ENCODE measurements at places on chromosomes 7 and 10.

GRCh38 chr10:128373071-128373749 is 247.0 kb upstream of the MKI67 start:
- DNase-seq: no peak

DNA sequence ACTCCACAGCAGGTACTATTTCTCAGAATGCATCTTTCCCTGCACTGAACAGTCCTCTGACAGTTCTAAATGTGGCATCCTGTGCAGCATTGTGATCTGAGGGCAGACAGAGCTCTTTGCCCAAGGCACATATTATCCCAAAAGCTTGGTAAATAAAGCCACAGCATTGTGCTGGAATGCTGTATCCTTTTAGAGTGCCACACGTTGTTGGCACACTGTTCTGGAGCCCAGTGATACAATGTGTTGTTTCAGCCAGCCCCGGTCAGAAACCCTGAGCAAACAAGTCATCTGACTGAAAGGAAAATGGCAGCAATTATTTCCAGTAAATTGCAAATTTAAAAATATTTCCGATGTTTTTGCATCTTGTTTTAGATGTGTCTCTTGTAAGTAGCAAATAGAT is 45.4 kb downstream of the NAMPT start:
- DNase-seq: no peak

GRCh38 chr7:70835658-70836057 is 296.3 kb upstream of the GALNT17 start:
- no peak for DNase-seq

DNA sequence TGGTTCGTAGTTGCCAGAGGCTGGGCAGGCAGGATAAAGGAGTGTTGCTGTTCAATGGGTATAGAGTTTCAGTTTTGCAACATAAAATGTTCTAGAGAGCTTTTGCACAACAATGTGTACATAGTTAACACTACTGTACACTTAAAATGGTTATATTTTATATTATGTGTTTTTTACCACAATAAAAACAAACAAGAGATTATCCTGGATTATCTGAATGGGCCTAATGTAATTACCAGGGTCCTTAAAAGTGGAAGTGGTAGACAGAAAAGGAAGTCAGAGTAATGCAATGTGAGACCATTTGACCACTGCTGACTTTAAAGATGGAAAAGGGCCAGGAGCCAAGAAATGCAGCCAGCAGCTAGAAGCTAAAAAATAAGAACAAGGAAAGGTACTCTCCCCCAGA is 159.7 kb downstream of the SGMS1 start:
- no peak for DNase-seq

GRCh38 chr7:93165447-93165846 is 17.3 kb upstream of the SAMD9L start:
- no peak for DNase-seq

DNA sequence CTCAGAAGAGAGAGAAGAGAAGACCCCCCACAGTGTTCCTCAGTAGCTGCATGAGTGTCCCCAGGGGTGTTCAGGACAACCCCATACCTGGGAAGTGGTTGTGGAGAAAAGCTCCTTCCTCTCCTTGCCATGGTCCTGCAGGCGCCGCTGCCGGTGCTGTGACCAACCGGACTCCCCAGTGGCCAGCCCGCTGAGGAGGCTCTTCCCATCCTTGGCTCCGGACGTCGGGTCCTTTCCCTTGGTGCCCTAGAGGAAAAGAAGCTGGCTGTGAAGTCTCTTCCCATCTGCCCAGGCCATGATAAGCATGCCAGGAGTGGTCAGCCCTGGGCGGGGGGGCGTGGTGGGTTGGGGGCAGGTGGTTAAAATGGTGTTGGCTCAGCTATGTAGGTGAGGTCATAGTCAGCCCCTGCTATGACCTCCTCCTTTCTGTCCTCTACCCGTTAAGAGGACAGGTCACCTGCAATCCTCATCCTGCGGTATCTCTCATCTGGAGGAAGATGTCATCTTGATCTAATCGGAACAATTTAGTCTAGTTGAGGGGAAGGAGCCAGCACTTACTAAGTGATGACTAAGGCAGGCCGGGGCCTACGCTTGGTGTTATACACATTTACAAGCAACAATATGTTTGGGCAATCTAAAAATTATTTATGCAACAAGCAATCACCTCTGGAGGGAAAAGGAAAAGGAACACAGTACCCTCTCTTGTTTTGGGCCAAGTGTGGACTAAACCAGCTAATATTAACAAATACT is 13.2 kb downstream of the WDR91 start:
- DNase-seq: no peak
